ENCODE measurements at places on chromosomes 5 and 9.

- DNase-seq = no peak
Measured at GRCh38 chr9:79023134-79023580, 548.6 kb upstream of the TLE4 start.

GRCh38 chr5:31722111-31722510 is 83.2 kb downstream of the PDZD2 start:
- DNase-seq = no peak

DNA sequence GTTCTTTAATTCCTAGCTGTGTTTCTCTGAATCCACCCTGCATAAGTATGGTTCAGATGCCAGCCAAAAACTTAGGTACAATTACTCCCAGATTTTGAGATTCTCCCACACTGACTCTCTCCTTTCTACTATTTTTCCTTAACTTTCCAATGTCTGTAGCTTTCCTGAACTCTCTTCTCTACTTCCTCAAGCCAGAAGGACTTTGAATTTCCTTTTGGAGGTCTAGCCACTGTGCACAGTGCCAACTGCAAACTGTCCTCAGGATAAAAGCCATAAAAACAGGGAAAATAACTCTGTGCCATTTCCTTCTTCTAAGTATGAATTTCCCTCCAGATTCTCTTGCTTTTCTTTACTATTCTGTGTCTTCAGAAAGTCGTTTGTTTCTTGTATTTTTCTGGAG is 157.2 kb downstream of the AP3B1 start:
- no peak for DNase-seq

- DNase-seq = no peak
Measured at GRCh38 chr5:147898875-147899401, 7.4 kb downstream of the C5orf46 start.

DNA sequence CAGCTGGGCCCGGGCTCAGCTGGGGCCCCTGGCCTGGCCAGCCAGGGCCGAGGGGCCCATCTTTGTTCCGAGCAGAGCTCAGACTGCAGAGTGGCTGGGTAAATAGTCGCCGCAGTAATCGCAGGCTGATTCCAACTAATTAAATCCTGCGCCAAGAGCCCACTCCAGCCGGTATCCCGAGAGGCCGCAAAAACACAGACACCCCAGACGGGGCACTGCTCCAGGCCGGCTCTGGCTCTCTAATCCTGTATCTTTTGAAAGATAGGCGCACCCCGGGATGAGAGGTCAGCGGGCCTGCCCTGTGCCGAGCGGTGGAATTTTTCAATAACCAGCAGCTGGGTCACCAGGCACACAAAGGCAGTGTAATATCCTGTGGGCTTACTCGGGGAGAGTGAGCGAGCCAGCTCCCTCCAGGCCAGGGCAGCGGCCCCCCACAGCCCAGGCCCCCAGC is 57.7 kb downstream of the LMX1B start:
- no peak for DNase-seq

Data from hippocampal formation (tissue), 2 donors.